ENCODE measurements at places on chromosomes 1 and 21.

DNA sequence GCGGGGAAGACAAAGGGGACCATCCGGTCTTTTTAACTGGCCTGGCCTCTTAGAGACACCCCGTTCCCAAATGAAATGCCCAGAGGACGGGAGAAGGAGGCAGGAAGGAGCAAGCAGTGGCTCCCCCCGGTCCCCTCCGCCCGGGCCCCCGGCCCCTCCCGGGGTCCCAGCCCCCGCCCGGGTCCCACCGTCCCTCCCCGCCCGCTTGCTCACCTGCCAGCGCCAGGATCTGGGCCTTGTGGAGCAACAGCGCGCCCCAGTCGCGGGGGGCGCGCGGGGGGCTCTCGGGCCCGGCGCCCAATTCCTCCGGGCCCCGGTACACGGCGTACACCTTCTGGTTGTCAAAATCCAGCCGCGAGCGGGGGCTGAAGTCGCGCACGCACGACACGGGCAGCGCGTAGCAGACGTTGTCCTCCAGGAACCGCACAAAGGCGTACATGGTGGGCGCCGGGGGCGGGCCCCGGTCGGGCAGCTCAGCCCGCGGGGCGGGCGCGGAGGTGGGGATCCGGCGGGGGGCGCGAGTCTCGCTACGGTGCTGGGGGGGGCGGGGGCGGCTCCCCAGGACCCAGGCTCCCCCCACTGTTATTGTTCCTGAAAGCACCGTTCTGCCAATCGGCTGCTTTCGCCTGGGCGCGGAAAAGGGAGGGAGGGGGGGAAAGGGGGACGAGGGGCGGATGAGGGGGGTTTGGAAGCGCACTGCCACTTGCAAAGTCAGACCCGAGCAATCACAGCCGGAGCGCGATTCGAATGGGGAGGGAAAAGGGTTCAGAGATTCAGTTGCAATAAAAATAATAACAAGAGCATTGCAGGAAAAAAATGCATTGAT, at the start of gene BEND5:
Gene BEND5 (minus strand): TSS at position 499 of the 826 bp plus-strand sequence. CDS start 60 bp downstream, at position 439.
- DNase-seq = no peak

DNA sequence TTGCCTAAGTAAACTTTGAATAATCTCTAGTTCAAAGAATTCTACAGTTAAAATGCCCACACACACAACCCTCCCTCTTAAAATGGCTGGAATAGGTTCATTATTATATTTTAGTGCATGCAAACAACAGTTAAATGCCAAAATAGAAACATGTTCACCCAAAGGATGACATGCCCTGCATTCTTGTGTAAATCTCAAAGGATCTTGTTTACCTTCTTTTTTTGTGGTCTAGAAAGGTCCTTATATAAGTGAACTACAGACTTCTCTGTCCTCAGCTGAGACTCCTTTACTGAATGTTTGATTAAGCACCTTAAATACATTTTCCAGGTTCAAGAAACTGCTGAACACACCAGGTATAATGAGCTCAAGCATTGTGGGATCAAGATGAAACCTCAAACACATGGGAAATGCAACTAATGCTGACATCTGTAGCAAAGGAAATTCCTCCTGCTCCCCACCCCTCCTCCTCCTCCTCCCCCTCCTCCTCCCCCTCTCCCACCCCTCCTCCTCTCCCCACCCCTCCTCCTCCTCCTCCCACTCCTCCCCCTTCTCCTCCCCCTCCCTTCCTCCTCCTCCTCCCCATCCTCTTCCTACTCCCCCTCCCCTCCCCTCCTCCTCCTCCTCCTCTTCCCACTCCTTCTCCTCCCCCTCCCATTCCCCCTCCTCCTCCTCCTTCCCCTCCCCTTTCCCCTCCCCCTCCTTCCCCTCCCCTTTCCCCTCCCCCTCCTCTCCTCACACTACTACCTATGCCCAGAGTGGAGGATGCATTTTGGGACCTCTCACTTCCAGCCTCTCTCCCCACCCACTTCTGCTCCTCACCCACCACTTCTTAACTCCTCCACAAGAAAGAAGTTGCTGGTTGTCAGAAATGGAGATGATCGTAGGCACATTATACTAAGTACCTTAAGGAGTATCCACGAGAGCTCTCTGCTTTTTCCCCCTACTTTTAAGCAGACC, 233.9 kb downstream of the MRPL39 start:
- DNase-seq = peak; percentile 27

DNA sequence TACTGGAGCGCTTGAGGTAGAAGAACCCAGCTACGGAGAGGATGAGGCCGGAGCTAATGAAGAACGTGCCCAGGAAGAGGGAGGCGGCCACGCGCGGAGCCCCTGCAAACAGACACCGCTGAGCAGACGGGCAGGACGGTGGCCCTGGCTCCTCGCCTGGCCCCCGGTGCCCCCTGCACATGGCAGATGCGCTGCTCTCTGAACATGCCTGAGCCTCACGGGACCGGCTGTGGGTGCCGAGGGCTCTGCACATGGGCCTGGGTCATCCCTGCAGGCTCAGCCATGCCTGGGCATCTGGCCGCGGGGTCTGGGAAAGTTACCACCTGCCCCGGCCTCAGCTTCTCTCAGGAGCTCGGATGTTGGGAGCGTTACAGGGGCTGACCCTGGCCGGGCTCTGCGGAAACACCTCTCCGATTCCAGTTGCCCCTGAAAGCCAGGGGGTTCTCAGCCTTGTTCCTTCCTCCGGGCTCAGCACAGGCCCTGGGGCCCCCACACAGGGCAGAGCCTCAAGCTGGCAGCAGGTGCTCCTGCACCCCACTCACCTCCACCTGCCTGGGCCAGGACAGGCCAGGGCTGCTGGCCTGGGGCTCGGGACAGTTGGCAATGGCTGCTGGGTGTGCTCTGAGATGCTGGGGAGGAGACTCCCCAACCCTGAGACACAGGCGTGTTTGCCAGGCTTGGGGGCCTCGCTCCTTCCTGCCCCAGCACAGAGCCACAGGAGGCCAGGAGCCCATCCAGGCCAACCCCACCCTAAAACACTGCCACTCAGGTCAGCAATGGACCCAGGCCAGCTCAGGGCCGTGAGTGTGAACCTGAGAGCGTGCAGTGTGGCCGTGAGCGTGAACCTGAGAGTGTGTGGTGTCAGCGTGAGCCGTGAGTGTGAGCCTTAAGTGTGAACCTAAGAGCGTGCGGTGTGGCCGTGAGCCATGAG, 12.1 kb upstream of the RNF223 start:
- DNase-seq = no peak

DNA sequence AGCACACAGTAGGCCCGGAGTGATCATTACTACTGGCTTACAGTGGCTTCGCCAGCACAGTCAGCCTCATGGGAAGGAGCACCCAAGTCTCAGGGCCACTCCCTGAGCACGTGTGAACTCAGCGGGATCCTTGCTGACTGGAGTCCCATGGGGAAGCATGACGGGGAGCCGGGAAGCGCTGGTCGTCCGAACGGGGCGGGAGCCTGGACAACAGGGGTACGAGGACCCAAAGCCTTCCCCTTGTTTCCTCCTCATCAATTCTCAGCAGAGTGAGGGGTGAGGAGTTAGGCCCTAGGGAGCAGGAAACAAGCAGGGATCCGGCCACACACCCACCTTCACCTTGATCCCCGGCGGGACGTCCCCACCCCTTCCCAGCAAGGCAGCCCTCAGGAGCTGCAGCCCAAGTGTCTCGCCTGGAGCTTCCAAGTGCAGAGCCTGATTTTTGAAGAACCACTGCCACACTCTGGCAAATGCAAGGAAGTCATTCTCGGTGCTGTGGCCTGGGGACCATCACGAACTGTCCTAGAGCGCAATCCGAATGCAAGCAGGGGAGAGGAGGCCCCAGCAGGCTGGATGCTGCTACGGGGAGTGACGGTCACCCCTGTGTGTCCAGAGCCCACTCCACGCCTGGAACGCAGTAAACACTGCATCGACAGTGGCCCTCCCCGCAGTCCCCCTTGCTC, 35.5 kb downstream of the TOMM20 start:
- DNase-seq = peak; percentile 63
